Motor neuron (in vitro differentiated cells): ENCODE measurements at places on chromosomes 2 and 18. TPM values are rescaled to one million over a fixed set of nuclear protein-coding genes. Genes with fewer than 3 reads are reported as not detected.

DNA sequence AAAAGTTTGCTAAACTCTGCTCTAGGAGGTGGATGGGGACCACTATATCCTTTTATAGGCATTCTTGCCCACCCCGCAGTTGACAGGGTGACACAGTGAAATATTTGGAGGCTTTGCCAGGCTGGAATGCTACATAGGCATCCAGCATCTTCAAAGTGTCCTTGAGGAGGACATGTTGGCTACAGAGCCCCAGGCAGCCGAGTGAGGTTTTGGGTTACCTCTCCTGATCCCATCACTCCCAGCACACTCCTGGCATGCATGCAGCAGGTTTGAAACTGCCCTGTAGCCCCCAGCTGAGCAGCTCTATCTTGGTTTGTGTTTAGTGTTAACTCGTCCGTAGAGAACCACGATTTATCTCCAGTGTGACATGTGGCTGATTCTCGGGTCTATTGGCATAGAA, 7.3 kb downstream of the FOSL2 start:
- ATAC-seq: peak; percentile 0

GRCh38 chr2:128477026-128477820, 158.6 kb upstream of the HS6ST1 start:
- no peak for ATAC-seq

DNA sequence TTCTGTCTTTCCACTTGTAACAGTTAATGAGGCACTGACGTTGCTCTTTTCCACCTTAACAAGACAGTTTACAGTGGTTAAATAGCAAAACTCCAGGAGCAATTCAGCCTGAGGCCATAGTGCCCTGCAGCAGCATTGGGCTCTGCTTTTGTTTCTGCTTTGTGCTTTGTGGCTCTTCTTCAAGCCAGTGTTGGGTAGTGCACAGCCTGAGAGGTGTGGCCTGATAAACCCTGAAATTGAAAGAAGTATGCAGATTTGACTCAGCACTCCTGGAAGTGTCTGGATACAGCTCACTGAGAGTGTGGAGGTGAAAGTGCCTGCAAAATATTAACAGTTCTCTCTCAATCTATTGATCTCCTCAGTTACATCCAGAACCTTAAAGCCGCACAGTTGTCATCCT, 63.0 kb downstream of the STK25 start:
- no peak for ATAC-seq

DNA sequence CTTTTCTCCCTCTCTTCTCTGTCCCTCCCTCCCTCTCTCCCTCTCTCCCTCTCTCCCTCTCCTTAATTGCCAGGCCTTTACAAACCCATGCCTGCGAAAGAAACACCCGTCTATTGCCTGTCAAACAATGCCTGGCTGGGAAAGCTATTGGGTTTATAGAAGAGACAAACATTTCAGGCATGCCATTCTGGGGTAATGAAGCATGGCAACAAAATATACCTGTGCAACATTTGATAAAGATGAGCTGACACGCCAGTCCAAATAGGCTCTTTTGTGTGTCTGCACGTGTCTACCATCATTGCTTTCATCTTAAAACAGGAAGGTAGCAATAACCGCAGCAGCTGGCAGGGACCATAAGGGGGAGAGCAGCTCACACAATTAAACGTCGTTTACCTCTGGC, 282.1 kb downstream of the ZNF516 start:
- no peak for ATAC-seq

DNA sequence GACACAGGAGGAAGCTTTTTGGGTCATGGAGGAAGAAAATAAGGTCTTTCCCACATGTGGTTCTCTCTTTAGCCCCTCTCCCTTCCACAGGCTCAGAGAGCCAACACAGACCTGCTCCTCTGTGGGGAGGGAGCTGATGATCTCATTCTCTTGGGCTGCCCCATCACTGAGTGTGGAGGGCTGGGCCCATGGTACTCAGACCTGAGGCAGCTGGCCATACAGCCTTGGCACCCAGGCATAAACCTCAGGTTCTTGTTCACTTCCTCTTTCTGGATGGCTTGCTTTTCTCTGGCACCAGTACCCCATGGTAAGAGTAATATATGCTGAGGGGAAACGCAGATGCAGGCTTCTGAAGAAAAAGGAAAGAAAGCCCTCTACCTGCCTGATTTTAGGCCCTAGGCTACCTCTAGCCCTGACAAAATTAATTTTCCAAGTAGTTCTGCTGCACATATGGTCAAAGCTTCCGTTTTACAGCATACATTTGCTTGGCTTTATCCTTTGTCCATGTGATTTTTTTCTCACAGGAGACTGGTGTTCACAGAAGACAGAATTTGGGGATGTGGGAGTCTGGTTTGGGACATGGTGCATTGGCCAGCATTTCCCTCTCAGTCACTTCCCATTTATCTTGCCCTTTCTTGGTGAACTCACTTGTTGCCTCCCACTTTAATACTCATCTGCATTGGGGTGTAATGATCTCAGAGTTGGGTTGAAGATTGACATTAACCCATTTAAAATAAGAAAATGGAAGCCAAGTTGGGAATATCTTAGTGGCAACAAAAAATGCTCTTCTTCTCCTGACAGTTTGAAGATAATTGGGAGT, 11.1 kb downstream of the DHRS9 start:
- ATAC-seq: no peak

GRCh38 chr2:3195641-3196476, 181.8 kb downstream of the EIPR1 start:
- no peak for ATAC-seq

GRCh38 chr2:151978709-151979108, 120.1 kb downstream of the CACNB4 start:
- ATAC-seq: no peak

DNA sequence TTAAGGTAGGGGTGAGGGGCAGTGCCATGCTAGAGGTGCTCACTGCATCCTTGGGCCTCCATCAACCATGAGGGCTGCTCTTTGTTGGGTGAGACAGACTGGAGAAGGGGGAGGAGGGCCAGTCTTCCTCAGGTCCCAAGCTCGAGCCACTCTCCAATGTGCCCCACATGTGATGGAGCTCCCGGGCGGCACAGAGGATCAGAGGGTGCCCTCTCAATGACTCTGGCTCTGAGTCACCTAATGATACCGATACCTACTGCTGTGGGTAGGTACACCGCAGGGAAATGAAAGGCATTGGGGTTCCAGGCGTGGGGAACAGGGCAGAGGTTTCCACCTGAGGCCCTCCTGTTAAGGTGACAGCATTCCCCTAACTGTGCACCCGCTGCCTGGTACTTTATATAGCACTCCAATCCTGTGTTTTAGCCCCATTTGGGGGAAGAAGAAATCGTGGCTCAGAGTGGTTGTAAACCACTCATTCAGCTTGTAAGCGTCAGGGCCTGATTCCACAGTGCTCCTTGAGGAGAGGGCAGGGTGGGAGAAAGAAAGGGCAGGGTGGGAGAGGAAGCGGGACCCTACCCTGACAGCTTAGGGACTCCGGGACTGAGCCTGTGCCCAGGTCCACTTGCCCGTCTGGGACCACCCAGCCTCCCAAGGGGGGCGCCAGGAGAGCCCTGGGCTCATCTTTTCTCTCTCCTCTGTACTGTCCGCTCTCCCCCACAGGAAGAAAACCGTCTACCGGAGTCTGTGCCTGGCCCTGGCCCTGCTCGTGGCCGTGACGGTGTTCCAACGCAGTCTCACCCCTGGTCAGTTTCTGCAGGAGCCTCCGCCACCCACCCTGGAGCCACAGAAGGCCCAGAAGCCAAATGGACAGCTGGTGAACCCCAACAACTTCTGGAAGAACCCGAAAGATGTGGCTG, 1.8 kb downstream of the B3GNT7 start:
- no peak for ATAC-seq

DNA sequence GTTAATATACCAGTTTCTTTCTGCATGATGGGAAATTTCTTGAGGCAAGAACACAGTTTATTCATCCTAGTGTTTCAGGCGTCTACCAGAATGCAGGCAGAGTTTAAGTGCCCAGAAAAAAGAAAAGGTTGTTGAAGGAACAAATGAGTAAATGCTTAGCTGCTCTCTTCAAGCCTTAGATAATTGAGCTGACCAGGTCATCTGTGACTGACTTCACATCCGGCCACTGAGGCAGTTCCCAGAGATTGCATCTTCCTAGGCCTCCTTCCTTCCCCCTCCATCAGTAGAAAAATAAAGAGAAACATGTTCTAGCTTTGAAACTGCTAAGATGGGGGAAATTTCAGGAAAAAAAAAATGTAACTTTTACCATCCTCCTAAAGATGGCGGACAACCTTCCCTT, 9.4 kb upstream of the TMEM163 start:
- no peak for ATAC-seq

DNA sequence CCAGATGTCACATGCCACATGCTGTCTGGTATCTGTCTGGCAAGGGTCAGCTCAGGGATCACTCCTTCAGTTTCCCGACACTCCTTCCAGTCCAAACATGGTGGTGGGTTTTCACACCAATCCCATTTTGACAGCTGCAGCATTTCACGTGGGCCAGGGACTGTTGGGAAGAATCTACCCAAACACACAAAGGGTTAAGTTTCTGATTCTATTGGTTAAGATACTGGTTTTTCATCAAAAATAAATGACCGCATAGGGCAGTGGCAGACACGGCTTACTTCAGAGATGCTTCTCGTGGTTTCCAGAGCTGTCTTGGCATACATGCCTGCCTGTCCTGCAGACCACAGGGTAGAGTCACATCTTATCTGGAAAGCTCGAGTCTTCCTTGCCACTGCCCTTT, 79.7 kb downstream of the PSMG2 start:
- no peak for ATAC-seq

GRCh38 chr2:33891616-33892015, 292.5 kb upstream of the FAM98A start:
- ATAC-seq: no peak

DNA sequence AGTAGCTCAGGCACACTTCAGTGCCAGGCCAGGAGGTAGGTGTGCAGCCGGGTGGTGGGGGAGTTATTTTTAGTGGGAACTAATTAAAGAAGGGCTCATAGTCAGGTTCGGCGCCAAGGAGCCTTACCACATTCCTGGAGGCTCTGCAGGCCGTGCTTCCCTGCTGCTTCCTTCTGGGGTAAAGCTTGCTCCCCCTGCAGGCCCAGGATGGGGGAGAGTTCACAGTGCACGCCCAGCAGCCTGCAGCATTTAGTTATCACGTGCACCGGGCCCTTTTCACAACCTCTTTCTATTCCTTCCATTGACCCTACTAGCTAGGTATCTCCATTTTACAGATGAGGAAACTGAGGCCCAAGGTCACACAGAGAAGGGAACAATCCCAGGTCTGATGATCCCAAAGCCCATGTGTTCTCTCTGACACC, 2.5 kb downstream of the KCNF1 start:
- ATAC-seq: no peak

- ATAC-seq: no peak
Observed at GRCh38 chr2:127361929-127362885, 25.6 kb downstream of the MAP3K2 start.

- no peak for ATAC-seq
Observed at GRCh38 chr2:3179208-3179607, 198.4 kb downstream of the EIPR1 start.

DNA sequence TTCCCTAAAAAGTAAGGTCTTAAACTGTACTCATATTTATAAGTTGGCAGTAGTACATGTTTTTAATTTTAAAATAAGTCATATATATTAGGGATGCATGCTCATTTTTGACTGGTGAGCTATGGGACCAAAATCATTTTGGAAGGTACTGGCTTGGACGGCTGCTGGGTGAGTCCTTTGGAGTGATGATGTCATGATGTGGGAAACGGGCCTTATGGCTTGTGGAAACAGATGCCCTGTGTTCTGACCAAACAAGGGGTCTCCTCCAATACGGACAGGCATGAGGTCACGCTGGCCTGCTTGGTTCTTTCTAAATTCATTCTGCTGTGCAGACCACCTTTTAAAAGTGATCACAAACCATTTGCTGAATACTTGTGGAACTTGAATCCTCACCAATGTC, 109.2 kb upstream of the MGAT5 start:
- no peak for ATAC-seq

DNA sequence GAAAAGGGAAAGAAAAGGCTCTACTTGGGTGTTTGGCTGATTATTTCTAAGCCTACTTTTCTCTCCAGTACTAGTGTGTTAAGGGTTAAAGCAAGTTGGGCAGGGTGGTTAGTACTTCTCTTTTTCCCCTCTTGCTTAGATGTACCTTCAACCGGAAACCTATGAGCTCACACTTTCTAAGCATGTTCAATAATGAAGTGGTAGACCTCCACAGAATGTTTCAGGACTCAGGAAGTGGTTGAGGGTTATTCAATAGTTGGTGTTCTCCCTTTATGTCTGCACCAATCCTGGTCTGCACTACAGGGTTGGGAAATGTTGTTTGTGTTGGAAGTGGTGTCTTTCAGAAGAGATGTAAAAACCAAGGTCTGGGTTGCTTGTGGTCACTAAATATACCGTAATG, 137.1 kb downstream of the ZEB2 start:
- ATAC-seq: no peak

GRCh38 chr2:16162491-16163040, 222.2 kb downstream of the MYCN start:
- no peak for ATAC-seq

DNA sequence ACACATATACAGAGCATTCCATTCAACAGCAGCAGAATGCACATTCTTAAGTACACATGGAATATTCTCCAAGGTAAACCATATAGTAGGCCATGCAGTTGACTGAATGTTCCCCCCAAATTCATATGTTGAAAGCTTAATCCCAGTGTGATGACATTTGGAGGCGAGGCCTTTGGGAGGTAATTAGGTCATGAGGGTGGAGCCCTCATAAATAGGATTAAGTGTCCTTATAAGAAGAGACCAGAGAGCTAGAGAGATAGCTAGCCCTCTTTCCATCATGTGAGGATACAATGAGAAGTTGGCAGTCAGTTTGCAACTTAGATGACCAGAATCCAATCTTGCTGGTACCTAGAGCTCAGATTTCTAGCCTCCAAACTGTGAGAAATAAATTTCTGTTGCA, 27.6 kb downstream of the TMEM185B start:
- peak; percentile 41 for ATAC-seq

DNA sequence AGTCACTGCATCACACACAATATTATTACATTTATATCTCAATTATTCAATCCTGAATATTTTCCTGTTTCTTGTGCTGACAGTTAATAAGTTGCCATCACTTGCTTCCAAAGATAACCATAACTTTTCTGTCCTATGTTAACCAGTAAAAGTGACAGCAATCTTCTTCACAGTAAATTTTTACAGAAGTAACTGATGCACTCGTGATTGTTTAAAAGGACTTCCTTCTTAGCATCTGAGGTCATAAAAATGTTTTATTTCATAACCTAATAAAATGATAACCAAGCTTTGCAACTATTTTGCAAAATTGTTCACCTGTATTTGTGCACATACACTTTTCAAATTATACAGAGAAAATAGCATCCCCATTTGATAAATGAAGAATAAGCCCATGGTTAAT, 20.6 kb upstream of the ANKRD62 start:
- ATAC-seq: no peak

GRCh38 chr2:152620985-152621384, 96.3 kb downstream of the PRPF40A start:
- no peak for ATAC-seq

KLHL41 gene
- 0.38 and 0.90 TPM in 2 replicates for total RNA-seq

TRIM43 gene
- total RNA-seq: not detected in 2 replicates

SCYGR2 gene
- total RNA-seq: not detected in 2 replicates

IFIH1 gene
- total RNA-seq: 10.0 and 10.1 TPM in 2 replicates

DHRS9 gene
- total RNA-seq: 0.21 TPM in 1 of 2 replicates, not detected in the other

CDCA7 gene
- 5.4 and 6.8 TPM in 2 replicates for total RNA-seq
